ENCODE measurements at places on chromosomes 1 and 21. TPM values are rescaled to one million over a fixed set of nuclear protein-coding genes. Genes with fewer than 3 reads are reported as not detected.

The TACSTD2 gene
- 10.3 TPM for total RNA-seq

The NBPF4 gene
- total RNA-seq, result not detected

The TIPRL gene
- 43.5 TPM for total RNA-seq

The LCE3D gene
- total RNA-seq, result not detected

The CXADR gene
- 3.1 TPM for total RNA-seq

The C1orf141 gene
- not detected for total RNA-seq

The RAD54L gene
- total RNA-seq, result 10.8 TPM

The ROR1 gene
- 2.8 TPM for total RNA-seq

The CELA3A gene
- not detected for total RNA-seq

Data from mammary microvascular endothelial cell (primary cell).